ENCODE measurements at places on chromosomes 1 and 21. TPM values are rescaled to one million over a fixed set of nuclear protein-coding genes. Genes with fewer than 3 reads are reported as not detected.

Gene CBR3
- 13.4 TPM for total RNA-seq

Gene LDLRAD1
- not detected for total RNA-seq

Gene HSPG2
- 49.8 TPM for total RNA-seq

Gene LAPTM5
- under 0.01 TPM for total RNA-seq

DNA sequence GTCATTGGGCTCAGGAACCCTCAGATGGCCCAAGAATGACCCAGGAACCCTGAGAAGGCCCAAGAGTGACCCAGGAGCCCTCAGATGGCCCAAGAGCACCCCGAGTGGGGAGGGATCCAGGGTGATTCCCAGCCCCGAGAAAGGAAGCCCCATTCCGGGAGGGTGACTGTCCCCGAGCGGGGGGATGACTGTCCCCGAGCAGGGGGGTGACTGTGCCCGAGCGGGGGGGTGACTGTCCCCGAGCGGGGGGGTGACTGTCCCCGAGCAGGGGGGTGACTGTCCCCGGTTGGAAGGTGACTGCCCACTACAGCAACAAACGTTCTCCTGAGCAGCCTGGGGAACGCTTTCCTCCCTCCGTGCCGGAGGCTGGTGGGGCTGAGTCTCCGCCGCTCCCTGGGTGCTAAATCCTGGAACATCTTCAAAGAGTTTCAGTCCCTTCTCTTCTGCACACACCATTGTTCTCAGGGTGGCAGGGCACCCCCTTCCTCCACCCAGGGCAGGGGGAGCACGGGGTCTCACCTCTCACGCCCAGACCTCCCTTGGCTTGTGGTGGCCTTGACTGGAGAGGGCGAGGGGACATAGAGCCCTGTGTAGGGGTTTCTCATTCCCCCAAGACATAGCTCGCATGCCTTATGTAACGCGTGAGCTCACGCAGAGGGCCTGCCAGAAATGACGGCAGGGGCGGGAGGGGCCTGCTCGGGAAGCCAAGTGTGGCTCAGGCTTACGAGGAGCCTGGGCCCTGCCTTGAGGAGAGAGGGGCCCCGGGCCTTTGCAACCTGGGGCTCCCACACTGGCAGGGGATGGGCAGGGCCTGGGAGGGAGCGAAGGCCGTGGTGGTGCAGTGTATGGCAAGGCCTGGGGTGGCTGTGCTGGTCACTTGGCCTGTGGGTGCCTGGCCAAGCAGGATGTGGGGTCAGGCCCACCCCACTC, 14.3 kb upstream of the SKI start:
- H3K36me3 ChIP-seq, result no peaks in the 10 kb centered on the region
- peak; percentile 83 for DNase-seq
- H3K4me1 ChIP-seq, result peaks cover 23% of the 10 kb centered on the region
- H3K27me3 ChIP-seq, result no peaks in the 10 kb centered on the region
- peak overlapping the region; percentile 98 for H3K27ac ChIP-seq

- no peak overlapping the region for H3K27ac ChIP-seq
- H3K27me3 ChIP-seq, result no peaks in the 10 kb centered on the region
- H3K4me1 ChIP-seq, result peaks cover 4% of the 10 kb centered on the region
- DNase-seq, result no peak
These were observed 1.7 kb upstream of the CLDN14 start for GRCh38 chr21:36481639-36482038.

DNA sequence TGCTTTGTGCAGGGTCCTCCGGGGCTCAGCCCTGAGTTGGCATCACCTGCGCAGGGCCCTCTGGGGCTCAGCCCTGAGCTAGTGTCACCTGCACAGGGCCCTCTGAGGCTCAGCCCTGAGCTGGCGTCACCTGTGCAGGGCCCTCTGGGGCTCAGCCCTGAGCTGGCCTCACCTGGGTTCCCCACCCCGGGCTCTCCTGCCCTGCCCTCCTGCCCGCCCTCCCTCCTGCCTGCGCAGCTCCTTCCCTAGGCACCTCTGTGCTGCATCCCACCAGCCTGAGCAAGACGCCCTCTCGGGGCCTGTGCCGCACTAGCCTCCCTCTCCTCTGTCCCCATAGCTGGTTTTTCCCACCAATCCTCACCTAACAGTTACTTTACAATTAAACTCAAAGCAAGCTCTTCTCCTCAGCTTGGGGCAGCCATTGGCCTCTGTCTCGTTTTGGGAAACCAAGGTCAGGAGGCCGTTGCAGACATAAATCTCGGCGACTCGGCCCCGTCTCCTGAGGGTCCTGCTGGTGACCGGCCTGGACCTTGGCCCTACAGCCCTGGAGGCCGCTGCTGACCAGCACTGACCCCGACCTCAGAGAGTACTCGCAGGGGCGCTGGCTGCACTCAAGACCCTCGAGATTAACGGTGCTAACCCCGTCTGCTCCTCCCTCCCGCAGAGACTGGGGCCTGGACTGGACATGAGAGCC, 22.7 kb downstream of the COL6A1 start:
- peaks cover 43% of the 10 kb centered on the region for H3K36me3 ChIP-seq
- no peak for DNase-seq
- no peaks in the 10 kb centered on the region for H3K27me3 ChIP-seq

DNA sequence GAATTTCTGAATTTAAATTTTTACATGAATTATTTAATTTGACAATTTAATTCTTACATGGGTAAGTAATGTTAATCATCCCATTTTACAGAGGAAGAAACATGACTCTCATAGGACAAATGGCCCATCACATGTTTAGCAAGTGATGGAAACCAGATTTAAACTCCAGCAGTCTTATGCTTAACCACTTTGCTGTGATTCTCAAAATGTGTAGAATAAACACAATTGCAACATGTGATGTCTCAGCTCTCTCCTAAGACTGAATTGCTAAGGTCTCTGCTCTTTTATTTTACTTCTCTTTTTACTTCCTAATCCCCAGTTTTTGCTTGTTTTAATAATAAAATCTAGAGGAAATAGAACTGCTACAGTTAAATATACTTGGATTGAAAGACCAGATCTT, 42.8 kb downstream of the HS2ST1 start:
- no peaks in the 10 kb centered on the region for H3K36me3 ChIP-seq
- DNase-seq, result peak; percentile 49
- no peak overlapping the region for H3K4me3 ChIP-seq
- H3K27ac ChIP-seq, result no peak overlapping the region

DNA sequence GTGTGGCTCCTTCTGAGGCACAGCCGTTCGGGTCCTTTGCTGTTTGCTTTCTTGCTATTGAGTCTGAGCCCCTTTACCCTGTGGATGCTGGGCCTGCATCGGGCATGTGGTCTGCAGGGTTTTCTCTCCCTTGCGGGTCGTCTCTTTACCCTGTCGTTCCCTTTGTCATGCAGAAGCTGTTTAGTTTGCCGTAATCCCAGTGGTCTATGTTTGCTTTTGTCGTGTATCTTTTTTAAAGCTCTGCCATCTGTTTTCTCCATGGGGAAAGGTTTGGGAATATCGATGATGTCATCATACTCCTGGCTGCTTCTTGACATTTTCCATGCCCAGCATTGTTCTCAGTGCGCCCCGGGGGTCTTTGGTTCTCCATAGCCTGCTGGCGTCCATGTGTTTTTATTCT, 68.2 kb downstream of the AGPAT3 start:
- no peaks in the 10 kb centered on the region for H3K4me1 ChIP-seq
- no peak overlapping the region for H3K4me3 ChIP-seq
- H3K27ac ChIP-seq, result no peak overlapping the region
- DNase-seq, result no peak
- no peaks in the 10 kb centered on the region for H3K27me3 ChIP-seq

- H3K36me3 ChIP-seq, result no peaks in the 10 kb centered on the region
- H3K27me3 ChIP-seq, result no peaks in the 10 kb centered on the region
- H3K4me1 ChIP-seq, result peaks cover 41% of the 10 kb centered on the region
These were observed 51.1 kb downstream of the IER5 start for GRCh38 chr1:181139631-181140061.

DNA sequence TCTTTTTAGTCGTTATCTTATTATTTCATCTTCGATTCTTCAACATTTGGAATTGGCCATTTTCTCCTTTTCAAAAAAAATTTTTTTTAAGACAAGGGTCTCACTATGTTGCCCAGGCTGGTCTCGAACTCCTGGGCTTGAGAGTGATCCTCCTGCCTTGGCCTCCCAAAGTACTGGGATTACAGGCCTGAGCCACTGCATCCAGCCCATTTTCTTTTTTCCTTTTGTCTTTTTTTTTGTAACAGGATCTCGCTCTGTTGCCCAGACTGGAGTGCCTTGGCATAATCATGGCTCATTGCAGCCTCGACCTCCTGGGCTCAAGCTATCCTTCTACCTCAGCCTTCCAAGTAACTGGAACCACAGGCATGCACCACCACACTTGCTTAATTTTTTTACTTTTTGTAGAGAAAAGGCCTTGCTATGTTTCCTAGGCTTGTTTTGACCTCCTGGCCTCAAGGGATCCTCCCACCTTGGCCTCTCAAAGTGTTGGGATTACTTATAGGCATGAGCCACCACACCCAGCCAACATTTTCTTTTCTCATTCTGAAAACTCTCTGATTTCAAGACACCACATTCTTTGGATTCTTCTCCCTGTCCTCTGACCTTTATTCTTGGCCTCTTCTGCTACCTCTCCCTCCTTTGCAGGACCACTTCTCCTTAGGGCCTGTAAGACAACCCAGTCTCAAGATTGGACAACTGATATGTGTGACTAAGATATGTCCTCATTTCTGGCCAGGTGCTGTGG, 6.0 kb upstream of the MAP1LC3C start:
- no peak overlapping the region for H3K27ac ChIP-seq
- peak; percentile 36 for DNase-seq
- H3K27me3 ChIP-seq, result no peaks in the 10 kb centered on the region
- H3K4me1 ChIP-seq, result no peaks in the 10 kb centered on the region
- H3K36me3 ChIP-seq, result no peaks in the 10 kb centered on the region

DNA sequence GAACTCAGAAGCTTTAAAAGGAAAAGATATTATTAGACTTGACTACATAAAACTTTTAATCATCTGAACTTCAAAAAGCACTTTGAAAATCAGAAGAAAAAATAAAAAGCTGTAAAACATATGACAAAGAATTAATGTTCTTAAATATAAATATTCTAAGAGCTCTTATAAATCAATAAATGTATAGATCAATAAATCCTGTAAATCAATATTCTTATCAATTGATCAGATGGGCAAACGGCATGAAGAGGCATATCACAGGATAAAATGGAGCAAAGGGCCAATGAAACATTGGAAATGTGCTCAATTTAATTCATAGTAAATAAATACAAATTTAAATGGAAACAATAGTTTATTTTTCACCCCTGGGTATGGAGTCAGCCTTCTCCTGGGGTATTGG, 66.1 kb upstream of the SMYD2 start:
- H3K36me3 ChIP-seq, result no peaks in the 10 kb centered on the region
- no peak overlapping the region for H3K4me3 ChIP-seq
- H3K4me1 ChIP-seq, result no peaks in the 10 kb centered on the region
- no peak for DNase-seq
- no peak overlapping the region for H3K27ac ChIP-seq
- H3K27me3 ChIP-seq, result peaks cover 10% of the 10 kb centered on the region

- peaks cover 2% of the 10 kb centered on the region for H3K4me1 ChIP-seq
- H3K27ac ChIP-seq, result no peak overlapping the region
- no peak overlapping the region for H3K4me3 ChIP-seq
- H3K36me3 ChIP-seq, result no peaks in the 10 kb centered on the region
- peaks cover 95% of the 10 kb centered on the region for H3K27me3 ChIP-seq
- DNase-seq, result peak; percentile 12
These were observed 3.7 kb downstream of the FOXD3 start for GRCh38 chr1:63326106-63326472.

DNA sequence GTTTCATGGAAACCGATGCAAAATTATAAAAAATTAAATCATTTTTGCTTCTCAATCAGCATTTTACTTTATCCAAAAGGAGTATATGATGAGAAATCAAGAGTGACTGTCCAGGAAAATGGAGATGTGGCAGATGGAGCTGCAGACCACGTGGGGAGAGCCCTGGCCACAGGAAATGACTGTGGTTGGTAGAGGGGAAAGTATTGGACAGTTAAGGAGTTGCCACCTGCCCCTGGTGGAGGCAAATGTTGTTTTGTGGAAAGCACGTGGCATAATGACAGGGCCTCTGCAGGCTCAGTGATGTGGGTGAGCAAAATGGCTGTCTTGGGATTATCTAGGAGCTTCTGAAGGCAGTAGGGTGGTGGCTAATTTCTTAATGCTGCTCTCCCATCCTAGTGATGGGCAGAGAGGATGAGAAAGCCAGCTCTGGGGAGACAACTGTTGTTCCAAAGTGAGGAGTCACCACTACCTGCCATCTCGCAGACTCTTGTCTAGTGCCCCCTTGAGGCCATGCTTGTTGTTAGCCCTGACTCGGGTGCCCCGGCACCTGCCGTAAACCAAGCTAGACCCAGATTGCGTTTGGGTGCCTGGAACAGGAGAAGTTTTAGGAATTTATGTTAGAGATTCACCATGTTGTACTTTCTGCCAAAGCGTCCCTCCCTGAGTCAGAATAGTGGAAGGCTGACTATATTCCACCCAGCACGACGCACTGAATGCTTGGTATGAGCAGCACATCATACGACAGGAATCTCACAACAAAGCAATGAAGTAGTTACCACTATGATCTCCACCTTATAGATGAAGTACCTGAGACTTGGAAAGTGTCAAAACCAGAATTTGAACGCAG, 144.0 kb downstream of the ROR1 start:
- no peaks in the 10 kb centered on the region for H3K27me3 ChIP-seq
- no peak overlapping the region for H3K27ac ChIP-seq
- no peaks in the 10 kb centered on the region for H3K36me3 ChIP-seq
- no peak overlapping the region for H3K4me3 ChIP-seq
- DNase-seq, result no peak
- peaks cover 8% of the 10 kb centered on the region for H3K4me1 ChIP-seq

Data from fibroblast of lung (primary cell).